ENCODE measurements at places on chromosomes 1 and 21.

GRCh38 chr1:85850238-85850637, 142.0 kb upstream of the ZNHIT6 start:
- DNase-seq, result no peak

DNA sequence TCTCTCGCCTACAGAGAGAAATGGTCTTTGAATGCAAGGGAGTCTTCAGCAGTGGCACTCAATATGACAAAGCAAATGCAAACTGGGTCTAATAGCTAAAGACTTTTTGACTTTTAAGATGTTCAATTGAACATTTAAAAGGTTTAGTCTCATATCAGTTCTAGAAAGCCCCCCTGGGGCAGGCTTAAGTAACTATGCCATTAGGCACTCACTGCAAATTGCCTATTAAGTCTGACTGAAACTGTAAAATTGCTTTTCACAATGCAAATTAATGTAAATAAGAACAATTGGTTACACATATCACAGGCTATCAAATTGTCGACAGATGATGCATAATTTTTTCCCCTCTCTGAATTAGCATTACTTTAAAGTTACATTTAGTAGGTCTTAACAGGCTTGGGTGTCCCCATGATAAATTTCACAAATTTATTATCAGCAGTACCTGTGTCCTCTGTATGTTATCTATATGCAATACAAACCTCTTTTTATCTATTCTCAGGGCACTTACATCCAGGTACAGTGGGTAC, 329.1 kb downstream of the LRRIQ3 start:
- no peak for DNase-seq

DNA sequence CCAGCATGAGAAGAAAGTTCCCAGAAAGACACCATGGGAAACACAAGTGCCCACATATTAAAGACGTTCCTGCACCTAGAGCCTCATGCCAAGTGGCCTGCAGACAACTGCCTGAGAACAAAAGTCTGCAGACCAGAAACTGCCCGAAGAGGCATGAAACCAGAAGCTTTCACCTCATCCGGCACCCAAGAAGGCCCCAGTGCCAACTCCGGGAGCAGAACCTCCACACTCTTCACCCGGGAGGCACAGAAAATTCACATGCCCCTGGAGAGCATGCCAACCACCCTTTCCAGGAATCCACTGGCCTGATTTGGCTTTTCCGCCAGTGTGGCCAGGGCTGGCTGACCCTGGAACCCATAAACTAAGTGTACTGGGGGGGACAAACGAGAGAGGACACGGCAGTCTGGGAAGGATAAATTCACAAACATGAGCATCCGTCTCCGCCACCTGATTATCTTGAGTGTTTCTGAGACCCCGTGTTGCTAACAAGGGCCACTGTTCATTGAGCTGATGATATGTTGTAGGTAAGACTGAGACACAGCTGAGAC, 6.8 kb downstream of the TFF2 start:
- DNase-seq, result no peak

GRCh38 chr1:64983110-64983509, 16.8 kb upstream of the JAK1 start:
- DNase-seq, result no peak

GRCh38 chr1:150093805-150094204, 26.2 kb downstream of the VPS45 start:
- DNase-seq, result no peak

GRCh38 chr1:225461533-225462428, 33.9 kb upstream of the LBR start:
- DNase-seq, result no peak

- DNase-seq, result no peak
Measured at GRCh38 chr1:30804352-30804751, 46.8 kb upstream of the LAPTM5 start.

- no peak for DNase-seq
Measured at GRCh38 chr1:230860617-230861384, 7.5 kb downstream of the C1orf198 start.

DNA sequence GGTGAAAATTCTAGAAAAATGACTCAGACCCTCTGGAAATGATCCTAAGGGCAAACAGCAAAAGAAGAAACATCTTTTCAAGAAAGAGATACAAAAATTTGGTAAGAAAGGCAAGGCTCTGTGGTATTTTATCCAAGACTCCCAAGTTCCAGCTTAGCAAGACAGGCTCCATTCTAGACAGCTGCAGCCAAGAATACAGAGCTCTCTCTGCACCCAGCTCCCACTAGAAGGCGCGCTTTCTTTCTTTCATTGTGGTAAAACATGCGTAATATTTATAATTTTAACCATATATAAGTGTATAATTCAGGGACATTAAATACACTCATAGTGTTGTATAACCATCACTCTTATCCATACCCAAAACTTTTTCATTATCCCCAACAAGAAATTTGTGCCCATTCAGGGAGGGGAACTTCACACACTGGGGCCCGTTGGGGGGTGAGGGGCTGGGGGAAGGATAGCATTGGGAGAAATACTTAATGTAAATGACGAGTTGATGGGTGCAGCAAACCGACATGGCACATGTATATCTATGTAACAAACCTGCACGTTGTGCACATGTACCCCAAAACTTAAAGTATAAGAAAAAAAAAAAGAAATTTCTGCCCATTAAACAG, 2.2 kb upstream of the HFM1 start:
- no peak for DNase-seq

Data from femur (tissue), 1 donor.